ENCODE measurements at places on chromosomes 11 and 22. TPM values are rescaled to one million over a fixed set of nuclear protein-coding genes. Genes with fewer than 3 reads are reported as not detected.

The PLEKHB1 gene
- 0.45 TPM for total RNA-seq

The FUT4 gene
- total RNA-seq: 6.7 TPM

The FERMT3 gene
- total RNA-seq: 249 TPM

The OR5B21 gene
- 3.5 TPM for total RNA-seq

The KDELR3 gene
- 0.26 TPM for total RNA-seq

The HARBI1 gene
- 6.2 TPM for total RNA-seq

The GSTP1 gene
- total RNA-seq: 539 TPM

The AIFM3 gene
- 1.5 TPM for total RNA-seq

The TCIRG1 gene
- total RNA-seq: 380 TPM

The CBLIF gene
- not detected for total RNA-seq

The NPAS4 gene
- not detected for total RNA-seq

GRCh38 chr11:79042824-79043223 is 398.0 kb downstream of the TENM4 start:
- no peak for DNase-seq

- DNase-seq: no peak
Observed at GRCh38 chr22:19166421-19166820, 12.1 kb downstream of the SLC25A1 start.

DNA sequence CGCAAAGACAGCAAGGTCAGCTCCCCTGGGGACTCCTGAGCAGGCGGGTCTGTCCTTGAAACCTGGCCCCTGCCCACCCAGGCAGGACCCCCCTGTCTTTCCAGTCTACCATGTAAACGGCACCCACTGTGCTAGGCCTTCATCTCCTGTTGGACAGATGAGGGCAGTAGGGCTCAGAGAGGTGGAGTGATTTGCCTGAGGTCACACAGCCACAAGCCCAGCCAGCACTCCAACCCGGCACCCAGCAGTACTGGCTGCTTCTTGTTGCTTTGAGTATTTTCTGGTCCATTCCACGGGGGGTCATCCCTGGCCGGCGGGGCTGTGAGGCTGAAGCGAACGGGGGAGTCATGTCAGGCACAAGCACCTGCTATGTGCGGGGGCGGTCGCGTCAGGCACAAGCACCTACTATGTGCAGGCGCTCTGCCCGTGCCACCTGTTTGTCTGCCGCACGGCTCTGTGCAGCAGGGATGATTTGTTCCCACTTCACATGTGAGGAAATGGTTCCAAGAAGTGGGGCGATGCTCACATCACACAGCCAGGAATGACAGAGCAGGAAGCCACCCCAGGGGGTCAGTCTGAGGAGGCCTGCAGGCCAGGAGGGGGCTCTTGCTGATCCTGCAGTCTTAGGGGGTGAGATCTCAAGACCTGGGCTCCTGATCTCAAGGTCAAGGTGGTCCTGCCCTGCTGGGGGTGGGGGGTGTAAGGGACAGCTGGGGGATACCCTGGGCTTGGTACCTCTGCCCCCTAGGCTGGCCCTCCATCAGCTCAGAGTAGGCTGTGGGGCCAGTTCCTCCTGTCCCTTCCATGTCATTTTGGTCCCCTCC is 110.7 kb downstream of the CACNA1I start:
- DNase-seq: no peak

- no peak for DNase-seq
Observed at GRCh38 chr11:108863528-108863927, 198.7 kb downstream of the DDX10 start.

GRCh38 chr22:24503137-24503842 is 8.2 kb downstream of the UPB1 start:
- peak; percentile 81 for DNase-seq

DNA sequence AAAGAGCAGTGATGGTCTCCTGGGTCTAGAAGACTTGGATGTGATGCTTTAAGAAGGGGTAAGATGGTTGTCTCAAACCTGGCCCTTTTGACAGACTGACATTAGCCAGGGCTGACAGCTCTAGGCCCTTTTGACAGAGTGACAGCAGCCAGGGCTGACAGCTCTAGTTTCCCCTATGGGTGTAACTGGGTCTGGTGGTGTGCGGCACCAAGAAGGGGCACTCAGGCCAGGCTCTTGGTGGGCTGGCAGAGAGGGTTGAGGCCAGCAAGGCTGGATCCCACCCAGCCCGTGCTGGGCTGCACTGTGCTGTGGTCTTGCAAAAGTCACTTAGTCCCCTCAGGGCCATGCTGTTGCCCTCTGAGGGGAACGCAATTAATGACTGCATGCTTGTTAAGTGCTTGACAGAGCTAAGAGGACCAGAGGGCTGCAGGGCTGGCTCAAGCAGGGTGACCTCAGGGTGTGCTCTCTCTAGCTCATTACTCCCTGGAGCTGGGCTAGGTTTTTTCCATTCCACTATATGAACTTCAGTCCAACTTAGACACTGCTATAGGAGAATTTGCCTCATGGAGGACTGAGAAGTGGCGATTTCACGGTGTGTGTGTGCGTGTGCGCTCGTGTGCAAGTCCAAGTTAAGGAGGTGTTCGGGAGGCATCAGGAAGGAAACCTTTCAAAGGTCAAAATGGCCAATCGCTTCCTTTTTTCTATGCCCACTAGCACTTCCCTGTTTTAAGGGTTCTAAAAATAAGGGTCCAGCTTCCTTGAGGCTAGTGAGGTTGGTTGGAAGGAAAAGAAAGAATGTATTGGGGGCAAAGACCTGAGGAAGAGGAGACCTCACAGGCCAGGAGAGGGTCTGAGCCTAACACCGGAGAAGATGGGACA is 4.4 kb downstream of the UBASH3B start:
- DNase-seq: no peak

DNA sequence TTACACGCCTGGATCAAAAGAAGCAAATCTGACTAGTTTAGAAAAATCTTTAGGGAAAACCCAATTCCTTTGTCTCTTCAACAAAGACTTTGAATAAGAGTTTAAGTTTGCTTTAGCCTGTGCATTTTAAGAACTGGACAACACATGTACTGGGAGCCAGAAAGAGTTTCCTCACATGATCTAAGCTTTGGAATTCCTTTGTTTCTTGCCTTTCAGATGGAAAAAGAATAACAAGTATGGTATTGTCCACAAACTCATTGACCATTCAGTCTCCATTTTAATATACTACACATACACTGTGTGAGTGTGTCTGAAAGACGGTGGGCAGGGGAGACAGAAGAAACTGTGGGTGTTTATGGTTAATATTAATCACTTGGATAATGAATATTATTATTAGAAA is 205.6 kb downstream of the MAML2 start:
- no peak for DNase-seq

GRCh38 chr11:36443661-36444060 is 66.4 kb downstream of the TRAF6 start:
- DNase-seq: peak; percentile 15

- no peak for DNase-seq
Observed at GRCh38 chr11:911031-911889, 650 bp upstream of the CHID1 start.

DNA sequence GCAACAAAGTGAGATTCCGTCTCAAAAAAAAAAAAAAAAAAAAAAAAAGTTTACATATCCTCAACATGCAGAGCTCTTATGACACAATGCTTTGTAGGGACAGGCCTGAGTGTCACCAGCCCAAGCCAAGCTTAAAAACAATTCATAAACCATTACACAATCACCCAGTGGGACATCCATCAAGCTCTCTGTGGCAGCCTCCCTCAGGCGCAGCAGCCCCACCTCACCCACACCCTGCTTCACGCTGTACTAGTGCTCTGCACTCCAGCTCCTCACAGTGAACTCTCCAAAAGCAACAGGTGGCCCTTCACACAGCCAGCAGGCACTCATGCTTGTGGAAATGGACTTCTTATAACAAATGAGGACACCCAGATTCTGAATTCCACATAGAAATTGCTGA is 3.5 kb upstream of the FOXRED2 start:
- no peak for DNase-seq

DNA sequence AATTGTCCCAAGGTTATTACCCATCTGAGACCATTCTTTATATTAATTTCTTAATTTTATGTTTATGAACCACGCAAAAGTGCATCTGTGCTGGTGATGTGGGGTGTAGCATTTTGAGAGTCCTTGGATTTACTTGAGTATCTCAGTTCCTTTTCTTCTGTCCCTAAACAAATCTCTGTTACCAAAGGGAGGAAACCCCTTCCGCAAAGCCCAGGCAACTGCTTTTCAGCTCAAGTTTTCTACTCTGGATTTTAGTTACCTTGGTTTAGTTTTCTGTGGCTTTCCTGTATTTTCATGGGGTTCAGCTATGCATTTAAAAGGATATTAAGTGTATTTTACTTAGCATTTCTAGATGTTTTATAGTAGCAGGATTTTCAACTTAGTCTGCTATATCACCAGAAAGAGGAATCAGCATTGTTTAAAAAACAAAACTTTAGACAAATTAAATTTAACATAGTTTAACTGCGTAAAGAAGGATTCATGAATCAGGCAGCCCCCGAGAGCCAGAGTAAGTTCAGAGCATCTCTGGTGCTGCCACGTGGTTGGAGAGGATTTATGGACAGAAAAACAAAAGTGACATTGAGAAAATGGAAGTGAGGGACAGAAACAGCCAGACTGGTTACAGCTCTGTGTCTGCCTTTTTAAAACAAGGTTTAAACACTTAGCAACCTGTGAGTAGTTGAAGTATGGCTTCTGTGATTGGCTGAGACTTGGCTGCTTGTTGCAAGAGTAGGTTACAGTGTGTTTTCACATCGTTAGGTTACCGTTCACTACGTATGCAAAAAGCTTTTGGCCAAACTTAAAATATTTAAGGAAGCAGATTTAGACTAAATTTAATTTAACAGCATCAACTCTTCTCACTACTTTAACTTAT is 9.6 kb downstream of the ADM start:
- DNase-seq: no peak

- DNase-seq: no peak
Observed at GRCh38 chr11:88178191-88178590, 2.9 kb upstream of the RAB38 start.

DNA sequence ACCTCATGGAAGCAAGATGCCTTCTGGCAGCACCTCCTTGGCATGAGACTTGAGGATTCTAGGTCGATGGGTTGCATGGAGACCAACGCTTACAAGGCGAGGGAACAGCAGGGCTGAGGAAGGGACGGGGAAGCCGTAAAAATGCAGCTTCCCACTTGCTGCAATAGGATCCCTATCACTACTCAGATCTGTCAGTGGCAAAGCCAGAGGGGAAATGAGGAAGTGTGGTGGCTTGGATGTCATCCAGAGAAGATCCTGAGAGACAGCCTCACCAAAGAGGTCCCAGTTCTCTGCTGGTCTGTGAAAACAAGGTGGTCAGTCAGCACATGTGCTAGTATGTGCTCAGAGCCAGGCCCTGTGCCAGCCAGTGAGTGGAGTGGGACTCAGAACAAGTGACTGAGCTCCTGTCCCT is 22.2 kb downstream of the CYB5R2 start:
- no peak for DNase-seq

DNA sequence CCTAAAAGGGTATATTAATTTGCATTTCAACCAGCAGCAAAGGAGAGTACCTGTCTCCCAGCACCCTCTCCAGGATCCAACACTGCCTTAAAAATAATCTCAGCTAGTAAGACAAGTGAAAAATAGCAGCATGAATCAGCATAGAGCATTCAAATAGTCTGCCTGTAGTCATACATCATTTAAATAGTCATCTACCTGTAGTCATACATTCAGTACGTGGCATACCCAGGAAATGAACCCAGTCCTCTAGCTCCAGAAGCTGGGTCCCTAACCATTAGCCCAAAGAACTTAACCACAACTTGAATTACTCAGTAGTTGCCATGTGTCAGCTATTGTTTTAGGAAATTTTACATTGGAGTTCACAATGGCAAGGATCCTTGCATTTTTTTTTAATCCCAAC is 9.3 kb downstream of the TENM4 start:
- no peak for DNase-seq

DNA sequence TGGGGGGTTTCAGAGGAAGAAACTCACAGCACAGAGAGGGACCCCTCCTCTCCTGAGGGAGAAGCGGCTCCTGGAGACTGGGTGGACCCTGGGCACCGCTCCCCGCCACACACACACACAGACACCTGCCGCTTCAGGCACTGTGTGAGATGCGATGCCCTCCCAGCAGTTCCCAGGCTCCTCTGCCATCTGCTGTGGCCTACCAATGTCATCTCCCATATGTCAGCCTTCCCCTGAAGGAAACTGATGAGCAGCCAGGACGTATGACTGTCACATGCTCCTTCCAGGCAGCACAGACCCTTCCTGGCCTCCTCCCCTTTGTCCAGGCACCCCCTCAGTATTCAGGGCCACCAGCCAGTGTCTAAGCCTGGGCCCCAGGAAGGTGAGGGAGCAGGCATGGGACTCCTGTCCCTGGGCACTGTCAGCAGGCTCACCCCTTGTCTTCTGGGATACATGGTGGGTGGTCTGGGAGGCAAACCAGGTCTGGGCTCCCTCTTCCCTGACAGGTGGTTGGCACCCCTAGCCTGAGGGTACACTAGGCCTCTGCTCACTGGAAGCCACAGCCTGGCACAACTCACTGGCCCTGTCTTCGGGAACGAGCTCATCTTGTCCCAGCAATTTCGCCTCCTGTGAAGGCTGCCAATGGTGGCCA is 11.8 kb upstream of the BCR start:
- DNase-seq: no peak

- no peak for DNase-seq
Observed at GRCh38 chr11:126993599-126993998, 7.0 kb downstream of the KIRREL3 start.

- no peak for DNase-seq
Observed at GRCh38 chr11:122750049-122750448, 88.3 kb upstream of the CRTAM start.

- no peak for DNase-seq
Observed at GRCh38 chr11:58596621-58597020, 17.8 kb downstream of the ZFP91 start.

- DNase-seq: no peak
Observed at GRCh38 chr11:95762534-95762933, 27.0 kb downstream of the FAM76B start.

GRCh38 chr11:81787584-81788049 is 946.0 kb downstream of the FAM181B start:
- DNase-seq: no peak

GRCh38 chr11:101441747-101442146 is 142.1 kb downstream of the TRPC6 start:
- no peak for DNase-seq

GRCh38 chr11:95568281-95568680 is 221.3 kb downstream of the FAM76B start:
- no peak for DNase-seq

DNA sequence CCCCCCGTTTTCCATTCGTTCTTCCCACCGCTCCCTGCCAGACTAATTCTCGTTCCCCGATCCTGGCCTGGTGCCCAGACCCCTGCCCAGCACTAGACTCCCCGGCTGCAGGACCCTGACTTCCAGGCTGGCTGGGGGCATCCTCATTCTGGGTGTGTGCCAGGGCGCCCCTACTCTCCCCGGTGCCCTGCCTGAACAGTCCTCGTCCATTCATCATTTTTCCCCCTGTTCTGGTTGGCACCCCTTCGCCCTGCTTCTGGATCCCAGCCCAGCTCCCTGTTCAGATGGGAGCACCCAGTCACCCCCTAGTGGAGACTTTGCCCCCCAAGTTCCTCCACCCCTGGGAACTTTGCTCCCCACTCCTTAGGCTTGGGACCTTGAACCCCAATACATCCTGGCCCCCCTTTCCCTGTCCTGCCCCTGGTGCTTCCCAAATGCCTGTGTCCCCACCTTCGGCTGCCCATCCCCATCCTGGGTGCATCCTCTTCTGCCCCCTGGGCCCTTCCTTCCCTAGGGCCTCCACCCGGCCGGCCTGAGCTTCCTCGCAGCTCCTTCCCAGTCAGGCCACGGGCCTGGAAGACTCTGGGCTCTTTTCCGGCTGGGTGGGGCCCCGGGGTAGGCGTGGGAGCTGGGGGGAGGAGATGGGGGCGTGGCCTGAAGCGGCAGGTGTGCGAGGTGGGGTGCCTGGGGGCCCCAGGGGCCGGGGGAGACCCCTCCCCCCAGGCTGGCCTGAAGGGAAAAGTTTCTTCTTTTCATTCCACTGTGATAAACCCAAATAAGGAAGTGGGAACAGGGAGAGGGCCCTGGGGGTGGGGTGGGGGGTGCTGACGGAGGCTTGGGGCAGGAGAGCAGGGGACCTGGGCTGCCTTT is 908 bp downstream of the PLCB3 start:
- DNase-seq: no peak
